Pons (tissue), 1 donor: ENCODE measurements at places on chromosomes 1 and 21.

GRCh38 chr1:178330153-178330552 lies 166.6 kb downstream of the CLEC20A start:
- no peak for DNase-seq

DNA sequence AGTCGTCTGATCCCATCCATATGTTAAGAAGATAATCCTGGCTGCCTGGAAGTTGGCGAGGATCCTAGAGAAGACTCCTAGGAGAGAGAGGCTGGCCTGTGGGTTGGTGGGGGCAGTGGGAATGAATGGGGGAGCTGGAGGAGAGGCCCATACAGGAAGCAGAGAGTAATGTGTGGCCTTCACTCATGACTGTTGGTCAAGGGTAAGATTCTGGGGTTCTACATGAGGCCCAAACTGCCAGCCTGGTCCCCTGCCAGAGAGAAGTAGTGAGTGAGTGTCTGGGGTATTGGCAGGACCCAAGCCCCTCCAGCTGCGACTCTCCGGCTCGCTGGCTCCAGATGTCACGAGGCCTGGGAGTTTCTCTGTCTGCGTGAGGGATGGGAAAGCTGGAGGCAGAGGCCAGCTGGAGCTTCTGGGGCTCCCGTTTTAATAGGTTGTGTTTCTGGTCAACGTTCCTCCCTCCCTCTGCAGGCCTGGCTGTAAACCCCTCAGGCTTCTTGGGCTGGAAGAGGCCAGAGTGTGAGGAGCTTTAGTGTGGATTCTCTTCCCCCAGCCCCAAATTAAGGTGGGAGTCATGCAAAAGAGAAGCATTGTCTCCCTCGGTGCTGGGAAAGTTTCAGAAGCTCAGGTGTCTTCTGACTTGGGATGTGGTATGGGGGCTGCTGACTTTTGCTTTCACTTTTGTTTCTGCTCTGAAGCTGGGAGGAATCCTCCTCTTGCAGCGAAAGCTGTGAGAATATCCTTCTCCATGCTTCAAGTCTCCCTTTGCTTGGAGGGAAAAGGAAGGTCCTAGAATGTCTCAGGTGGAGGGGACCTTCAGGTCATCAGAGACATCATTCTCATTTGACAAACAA lies 2.6 kb downstream of the TMEM51 start:
- no peak for DNase-seq

DNA sequence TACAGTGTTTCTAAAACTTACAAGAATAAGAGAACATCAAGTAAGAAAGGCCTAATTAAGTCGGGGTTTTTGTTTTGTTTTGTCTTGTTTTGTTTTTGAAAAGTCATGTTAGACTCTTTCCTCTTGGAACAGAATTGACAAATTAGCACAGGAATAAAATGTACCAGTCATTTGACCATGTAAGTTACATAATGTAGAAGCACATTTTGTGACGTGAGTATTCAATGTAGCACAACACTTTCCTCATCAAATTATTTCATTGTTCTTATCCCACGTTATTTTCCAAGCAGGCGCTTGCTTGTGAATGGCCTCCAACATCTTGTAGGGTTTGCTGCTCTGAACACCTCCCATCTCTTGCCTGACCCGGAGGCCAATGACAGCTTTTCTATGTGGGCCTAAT lies 34.7 kb upstream of the DNASE2B start:
- no peak for DNase-seq

GRCh38 chr1:46643368-46643775 lies 24.8 kb downstream of the ATPAF1 start:
- DNase-seq: peak; percentile 61

- no peak for DNase-seq
Observed at GRCh38 chr1:32798679-32799416, 18.3 kb downstream of the YARS1 start.

DNA sequence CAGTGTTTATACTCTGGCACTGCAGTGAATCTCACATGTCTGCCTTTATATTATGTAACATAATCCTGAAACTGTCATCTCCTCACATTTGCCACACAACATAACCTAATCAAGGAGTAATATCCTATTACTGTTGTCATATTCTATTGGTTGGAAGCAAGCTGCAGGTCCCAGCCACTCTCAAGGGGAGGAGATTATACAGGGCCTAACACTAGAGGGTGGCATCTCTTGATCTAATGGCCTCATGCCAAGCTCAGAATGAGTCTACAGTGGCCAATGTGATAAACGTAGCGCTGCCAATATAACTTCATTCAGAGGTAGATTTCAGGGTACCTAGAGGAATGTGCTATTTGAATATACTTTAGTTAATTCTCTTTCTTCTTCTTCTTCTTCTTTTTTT lies 166.8 kb downstream of the BACH1 start:
- no peak for DNase-seq

- DNase-seq: no peak
Observed at GRCh38 chr1:95903060-95903459, 669.0 kb downstream of the RWDD3 start.

GRCh38 chr1:112878321-112878720 lies 77.7 kb downstream of the SLC16A1 start:
- peak; percentile 44 for DNase-seq

- no peak for DNase-seq
Observed at GRCh38 chr1:193799371-193799770, 613.0 kb upstream of the B3GALT2 start.

DNA sequence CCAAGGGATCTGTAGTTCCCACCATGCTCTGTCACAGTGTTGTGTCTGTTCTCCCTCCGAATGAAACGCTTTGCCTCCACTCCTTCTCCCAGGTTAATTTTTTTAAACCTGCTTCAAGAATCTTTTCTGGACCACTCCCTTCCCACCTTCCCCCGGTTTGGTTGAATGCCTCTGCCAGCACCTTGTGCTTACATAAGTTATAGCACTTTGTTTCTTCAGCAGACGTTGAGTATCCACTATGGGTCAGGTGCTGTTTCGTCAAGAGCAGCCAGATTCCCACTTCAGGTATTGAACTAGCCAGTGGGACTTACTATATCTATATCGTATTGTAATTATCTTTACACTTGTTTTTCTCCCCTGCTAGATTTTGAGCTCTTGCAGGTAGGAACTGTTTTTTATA lies 27.6 kb downstream of the TTF2 start:
- no peak for DNase-seq

DNA sequence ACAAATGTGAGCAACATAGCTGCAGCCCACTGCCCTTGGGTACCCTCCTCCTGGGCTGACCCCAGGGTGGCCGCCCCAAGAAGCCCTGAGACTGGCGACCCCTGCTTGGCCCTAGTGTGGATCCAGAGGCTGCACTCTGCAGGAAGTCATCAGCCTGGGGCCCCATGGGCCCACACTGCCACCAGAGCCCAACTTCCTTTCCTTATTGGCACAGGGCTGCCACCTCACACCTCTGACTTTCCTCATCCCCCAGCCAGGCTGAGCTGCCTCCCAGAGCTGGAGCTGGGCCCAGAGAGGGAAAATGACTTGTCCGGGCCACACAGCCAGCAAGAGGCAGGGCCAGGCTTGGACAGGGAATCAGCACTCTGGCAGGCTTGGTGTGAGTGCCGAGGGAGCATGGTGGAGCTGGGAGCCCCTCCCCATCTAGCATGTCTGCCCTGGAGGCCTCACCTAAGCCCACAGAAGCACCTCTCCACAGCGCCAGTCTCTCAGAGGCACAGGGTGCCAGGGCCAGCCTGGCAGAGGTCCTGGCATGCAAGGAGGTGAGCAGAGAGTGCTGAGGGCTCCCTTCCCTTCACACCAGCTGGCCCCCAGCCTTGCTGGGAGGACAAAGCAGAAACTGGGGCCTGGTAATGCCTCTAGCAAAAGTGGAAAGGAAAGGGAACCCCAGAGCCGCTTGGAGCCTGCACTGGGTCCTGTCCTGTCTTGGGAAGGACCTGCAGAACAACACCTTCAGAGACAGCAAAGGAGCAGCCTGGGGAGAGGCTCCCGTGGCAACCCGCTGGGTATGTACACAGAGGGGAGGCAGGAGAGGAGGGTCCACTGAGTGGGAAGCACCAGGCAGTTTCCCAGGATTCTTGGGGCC lies 3.2 kb downstream of the RAP1GAP start:
- no peak for DNase-seq

DNA sequence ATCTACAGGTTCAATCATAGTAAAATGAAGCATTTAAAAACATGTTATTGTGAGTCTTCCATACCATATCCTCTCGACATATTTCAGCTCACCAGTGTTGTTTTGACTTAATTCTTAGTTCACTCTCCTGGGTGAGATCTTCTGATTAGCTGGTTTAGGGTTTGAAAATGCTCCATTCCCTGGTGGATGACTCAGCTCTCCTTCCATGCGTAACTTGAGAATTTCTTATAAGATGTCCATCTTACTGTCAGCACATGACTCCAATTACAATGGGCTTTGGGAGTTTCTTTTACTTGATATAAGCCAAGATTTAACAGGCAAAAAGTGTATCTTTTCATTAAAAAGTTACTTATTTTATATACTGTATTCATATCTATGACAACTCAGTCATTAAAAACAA lies 476.5 kb downstream of the BRINP3 start:
- DNase-seq: no peak

DNA sequence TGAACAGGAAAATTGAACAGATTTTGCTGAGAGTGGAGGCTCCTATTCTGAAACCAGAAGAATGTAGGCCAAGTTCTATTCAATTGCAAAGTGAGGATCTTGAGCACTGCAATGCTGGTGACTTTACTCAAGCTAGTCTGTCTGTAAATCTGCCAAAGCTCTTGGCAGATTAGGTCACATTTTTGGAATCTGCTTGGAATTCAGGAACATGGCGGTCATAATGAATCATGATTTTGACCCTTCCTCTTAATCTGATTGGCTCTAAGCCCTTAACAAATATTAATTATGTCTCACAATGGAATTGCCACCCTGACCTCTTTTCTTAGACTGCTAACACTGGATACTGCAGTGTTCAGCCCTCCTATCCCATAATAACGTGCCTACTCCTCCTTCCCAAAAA lies 7.2 kb upstream of the GNG12 start:
- DNase-seq: peak; percentile 20

GRCh38 chr1:230632273-230632873 lies 9.9 kb upstream of the COG2 start:
- DNase-seq: peak; percentile 79

- DNase-seq: no peak
Observed at GRCh38 chr1:179091691-179092165, 9.9 kb downstream of the TOR3A start.

GRCh38 chr1:156491151-156491949 lies 9.2 kb downstream of the MEF2D start:
- no peak for DNase-seq

- DNase-seq: no peak
Observed at GRCh38 chr1:90534116-90534515, 183.0 kb downstream of the BARHL2 start.

- peak; percentile 57 for DNase-seq
Observed at GRCh38 chr21:37060296-37060695, 12.6 kb downstream of the PIGP start.

DNA sequence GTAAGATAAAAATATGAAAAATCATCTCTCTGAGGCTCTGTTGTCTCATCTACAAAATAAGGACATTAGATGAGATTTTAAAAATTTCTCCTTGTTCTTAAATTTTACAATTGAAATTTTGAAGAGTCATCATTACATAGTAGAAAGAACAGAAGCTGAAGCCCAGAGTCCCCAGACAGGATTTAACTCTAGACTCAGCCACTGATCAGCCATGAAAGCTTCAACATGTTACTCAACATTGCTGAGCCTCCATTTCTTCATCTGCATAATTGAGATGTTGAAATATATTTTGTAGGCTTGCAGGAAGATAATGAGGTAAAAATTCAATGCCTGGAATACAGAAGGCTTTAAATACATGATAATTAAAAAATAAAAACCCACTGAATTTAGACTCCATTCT lies 633.3 kb downstream of the LMO4 start:
- DNase-seq: no peak

DNA sequence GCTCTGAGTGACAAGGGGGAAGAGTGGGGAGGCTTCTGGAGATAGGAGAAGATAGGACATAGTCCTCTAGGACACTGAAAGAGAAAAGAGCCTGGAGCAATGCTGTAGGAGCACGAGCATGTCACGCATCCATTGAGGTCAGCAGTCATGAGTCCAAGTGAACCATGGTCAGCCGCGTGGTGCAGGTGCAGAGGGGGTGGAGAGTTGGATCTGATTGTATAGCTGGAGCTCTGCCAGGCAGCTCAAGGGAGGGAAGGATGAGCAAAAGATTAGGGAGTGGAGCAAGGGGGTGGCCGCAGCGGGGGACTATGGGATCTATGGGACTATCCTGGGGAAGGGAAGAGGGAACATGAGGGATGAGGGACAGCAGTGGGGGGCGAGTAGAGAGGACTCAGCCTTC lies 14.0 kb downstream of the PADI1 start:
- DNase-seq: no peak

GRCh38 chr1:203178083-203178482 lies 2.5 kb upstream of the MYBPH start:
- no peak for DNase-seq

- DNase-seq: no peak
Observed at GRCh38 chr1:207346513-207346912, 25.0 kb downstream of the CD55 start.

DNA sequence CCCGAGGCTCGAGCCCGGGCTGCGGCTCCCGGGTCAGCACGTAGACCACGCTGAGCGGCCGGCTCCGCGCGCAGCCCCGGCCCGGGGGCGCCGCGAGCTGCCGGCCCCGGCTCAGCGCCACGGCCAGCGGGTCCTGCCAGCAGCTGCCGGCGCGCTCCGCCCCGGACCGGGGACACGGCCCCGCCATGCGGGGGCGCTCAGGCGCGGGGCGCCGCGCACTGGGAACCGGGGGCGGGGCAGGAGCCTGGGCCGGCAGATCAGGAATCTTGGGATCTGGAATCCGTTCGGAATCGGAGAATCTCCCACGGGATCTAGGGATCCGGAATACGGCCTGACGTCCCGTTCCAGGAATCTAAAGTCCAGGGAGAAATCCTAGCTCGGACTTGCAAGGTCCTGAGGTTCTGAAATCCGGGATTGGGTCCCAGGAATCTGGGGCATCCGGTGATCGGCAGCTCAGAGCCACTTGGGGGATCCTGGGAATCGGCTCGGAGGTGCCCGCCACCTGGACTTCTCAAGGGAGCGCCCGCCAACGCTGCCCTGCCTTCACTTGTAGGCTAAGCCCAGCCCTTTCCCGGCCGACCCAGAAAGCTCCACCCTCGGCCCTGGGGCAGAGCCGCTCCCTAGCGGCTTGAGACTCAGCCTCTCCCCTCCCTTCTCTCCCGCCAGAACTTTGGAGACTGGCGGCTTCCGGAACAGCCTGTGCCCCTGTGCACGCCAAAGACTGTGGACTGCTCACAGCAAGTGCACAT lies at the start of gene MAP3K6:
TSS of gene MAP3K6 (minus strand) at position 551 of the 749 bp plus-strand sequence. CDS start at position 187, 364 bp downstream.
- DNase-seq: peak; percentile 24

GRCh38 chr21:43874085-43874805 lies 9.2 kb downstream of the AGPAT3 start:
- DNase-seq: no peak

- no peak for DNase-seq
Observed at GRCh38 chr1:41850029-41850428, 68.7 kb downstream of the HIVEP3 start.

- no peak for DNase-seq
Observed at GRCh38 chr1:207055386-207056001, 2.4 kb downstream of the PFKFB2 start.

GRCh38 chr1:167229719-167230385 lies 9.2 kb downstream of the POU2F1 start:
- DNase-seq: no peak
